ENCODE measurements at places on chromosomes 4 and X. TPM values are rescaled to one million over a fixed set of nuclear protein-coding genes. Genes with fewer than 3 reads are reported as not detected.

The HDAC8 gene
- 23.5 TPM for total RNA-seq

DNA sequence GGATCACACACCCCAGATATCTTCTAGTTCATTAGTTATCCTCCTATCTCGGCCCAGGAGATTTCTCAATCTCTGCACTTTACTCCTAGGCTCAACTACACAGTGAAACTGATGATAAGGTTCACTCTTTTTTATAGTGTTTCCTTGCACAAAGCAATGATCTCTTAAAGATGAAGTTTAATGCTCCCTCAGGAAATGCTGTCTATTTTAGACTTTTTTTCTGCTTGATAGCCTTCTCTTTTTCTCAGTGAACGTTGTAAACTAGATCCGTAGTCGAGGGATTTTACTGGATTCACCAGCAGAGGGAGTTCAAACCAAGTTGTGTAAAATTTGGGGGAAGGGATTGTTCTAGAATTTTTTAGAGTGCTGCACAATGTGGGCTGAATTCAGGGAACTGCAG lies 269.6 kb downstream of the GBA3 start:
- DNase-seq: no peak

- DNase-seq: no peak
These were observed 733.3 kb downstream of the RPA4 start for GRCh38 chrX:97616883-97617530.

- DNase-seq: no peak
These were observed 148.8 kb upstream of the TBL1X start for GRCh38 chrX:9316096-9316495.
